ENCODE measurements at places on chromosomes 12 and 14. TPM values are rescaled to one million over a fixed set of nuclear protein-coding genes. Genes with fewer than 3 reads are reported as not detected.

The NDUFA12 gene
- 166 TPM for total RNA-seq

The LRP1-AS gene
- not detected for total RNA-seq

The GPR162 gene
- 1.7 TPM for total RNA-seq

The SLC6A13 gene
- total RNA-seq, result 0.28 TPM

GRCh38 chr12:88375306-88376305 is 204.7 kb downstream of the KITLG start:
- no peak for DNase-seq

The TMCC3 gene
- 0.36 TPM for total RNA-seq

- no peak for DNase-seq
Observed at GRCh38 chr14:67056684-67057083, 132.6 kb upstream of the GARIN2 start.

The PARPBP gene
- 15.6 TPM for total RNA-seq

GRCh38 chr12:94714378-94715114 is 64.2 kb upstream of the TMCC3 start:
- DNase-seq, result peak; percentile 34

DNA sequence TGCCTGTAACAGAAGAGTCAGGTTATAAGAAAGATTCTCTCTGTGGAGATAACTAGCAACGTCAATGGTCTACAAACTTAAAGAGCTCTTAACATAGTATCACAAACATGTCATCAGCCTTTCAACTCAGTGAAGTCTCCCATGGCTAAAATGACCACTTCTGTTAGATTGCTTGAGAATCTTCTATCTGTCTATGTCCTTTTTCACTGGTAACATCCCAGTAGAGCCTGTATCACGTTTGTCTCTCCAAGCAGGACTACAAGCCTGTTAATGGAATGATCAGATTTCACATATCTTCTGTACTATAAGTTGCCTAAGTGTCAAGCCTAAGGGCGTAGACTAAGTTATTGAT is 50.7 kb downstream of the SLC2A13 start:
- DNase-seq, result peak; percentile 19

GRCh38 chr14:94700336-94700735 is 69.6 kb downstream of the GSC start:
- DNase-seq, result no peak

DNA sequence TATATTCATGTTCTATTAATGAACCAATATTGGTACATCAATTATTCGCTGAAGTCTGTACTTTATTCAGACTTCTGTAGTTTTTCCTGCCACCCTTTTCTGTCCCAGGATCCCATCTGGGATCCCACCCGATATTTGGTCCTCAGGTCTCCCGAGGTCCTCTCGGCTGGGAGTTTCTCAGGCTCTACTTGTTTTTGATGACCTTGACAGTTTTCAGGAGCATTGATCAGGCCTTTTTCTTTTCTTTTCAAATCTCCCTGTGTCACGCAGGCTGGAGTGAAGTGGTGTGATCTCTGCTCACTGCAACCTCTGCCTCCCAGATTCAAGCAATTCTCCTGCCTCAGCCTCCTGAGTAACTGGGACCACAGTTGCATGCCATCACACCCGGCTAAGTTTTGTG is 11.2 kb downstream of the BRI3BP start:
- no peak for DNase-seq

DNA sequence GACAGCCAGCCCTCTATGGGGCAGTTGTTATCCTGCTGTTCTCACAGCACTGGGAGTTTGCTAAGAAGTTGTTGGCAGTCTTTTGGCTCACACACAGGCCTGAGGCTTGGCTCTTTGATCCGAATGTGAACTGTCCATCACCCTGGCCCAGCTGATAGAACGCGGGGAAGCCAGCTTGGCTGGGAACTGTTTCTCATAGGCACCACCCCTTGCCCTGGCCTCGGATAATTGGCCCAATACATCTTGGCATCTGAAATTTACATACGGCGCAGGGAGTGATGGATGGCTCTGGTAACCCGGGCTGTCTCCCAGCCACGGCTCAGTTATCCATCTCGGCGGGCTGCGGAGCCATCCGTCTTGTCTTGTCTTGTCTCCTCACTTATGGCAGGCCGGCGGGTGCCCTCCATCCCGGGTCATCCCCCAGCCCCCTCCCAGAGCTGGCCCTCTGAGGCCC is 164.1 kb downstream of the PHETA1 start:
- DNase-seq, result no peak
